GM13977 (cell line): ENCODE measurements at places on chromosomes 1 and 21.
A peak's percentile ranks its signal among the peaks of the same experiment; 100 is the strongest.

- DNase-seq = no peak
Measured at GRCh38 chr1:72780212-72780611, 497.9 kb upstream of the NEGR1 start.

GRCh38 chr1:90719330-90720144, 2.4 kb upstream of the BARHL2 start:
- DNase-seq = peak; percentile 36

DNA sequence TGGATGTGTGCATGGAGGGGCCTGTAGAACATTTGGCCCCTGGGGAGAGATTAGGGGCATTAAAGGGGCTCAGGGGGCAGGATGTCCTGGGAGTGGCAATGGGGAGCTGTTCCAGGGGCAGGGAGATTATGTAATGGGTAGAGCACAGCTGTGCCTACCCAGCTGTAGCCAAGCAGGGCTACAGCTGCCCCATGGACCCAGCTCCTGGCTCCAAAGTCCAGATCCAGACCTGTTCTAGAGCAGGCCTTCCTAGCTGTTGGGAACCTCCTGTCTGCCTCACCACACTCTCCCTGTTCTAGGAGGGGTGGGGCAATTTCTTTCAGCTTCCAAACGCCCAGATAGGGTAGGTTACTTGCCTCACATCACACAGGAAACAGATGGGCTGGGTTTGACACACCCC, 5.6 kb downstream of the RPS6KA1 start:
- DNase-seq = no peak

DNA sequence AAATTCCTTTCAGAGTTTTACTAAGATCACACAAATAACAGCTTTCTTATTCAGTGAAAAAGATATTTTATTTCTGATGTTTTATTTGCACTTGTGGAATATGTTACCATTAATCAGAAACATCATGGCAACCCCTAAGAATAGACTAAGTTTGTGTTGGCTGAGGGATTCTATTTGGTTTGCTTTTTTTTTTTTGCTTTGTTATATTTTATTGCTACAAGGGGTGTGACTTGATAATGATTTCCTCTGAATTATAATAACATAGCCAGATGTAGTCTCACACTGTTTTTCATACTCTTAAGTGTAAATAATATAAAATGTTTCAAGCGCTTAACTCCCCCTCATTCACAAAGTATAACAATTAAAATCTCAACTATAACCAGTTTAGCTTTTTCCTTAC, 20.0 kb downstream of the GLRX2 start:
- DNase-seq = no peak

- no peak for DNase-seq
Measured at GRCh38 chr1:50279622-50280330, 143.5 kb downstream of the DMRTA2 start.

DNA sequence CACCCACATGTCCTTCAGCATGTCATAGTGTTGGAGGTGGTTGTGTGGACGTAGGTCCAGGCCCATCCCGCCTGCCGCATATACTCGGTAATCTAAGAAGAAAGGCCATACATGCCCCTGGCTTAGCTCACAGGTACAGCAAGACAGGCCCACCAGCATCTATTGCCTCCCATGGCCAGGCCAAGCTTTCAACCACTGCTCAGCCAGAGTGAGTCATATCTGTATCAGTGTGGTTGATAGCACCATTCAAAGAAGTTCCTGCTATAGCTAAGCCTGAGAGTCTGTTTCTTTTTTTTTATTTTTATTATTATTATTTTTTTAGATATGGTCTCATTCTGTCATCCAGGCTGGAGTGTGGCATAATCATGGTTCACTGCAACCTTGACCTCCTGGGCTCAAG, 17.0 kb downstream of the KLHDC8A start:
- peak; percentile 73 for DNase-seq

- no peak for DNase-seq
Measured at GRCh38 chr21:45135122-45135521, 60.7 kb downstream of the ADARB1 start.

- DNase-seq = no peak
Measured at GRCh38 chr1:195948123-195948895, 659.9 kb downstream of the KCNT2 start.

GRCh38 chr21:31326522-31327242, 17.4 kb downstream of the TIAM1 start:
- peak; percentile 42 for DNase-seq

- no peak for DNase-seq
Measured at GRCh38 chr1:29921741-29922140, 685.4 kb downstream of the PTPRU start.

DNA sequence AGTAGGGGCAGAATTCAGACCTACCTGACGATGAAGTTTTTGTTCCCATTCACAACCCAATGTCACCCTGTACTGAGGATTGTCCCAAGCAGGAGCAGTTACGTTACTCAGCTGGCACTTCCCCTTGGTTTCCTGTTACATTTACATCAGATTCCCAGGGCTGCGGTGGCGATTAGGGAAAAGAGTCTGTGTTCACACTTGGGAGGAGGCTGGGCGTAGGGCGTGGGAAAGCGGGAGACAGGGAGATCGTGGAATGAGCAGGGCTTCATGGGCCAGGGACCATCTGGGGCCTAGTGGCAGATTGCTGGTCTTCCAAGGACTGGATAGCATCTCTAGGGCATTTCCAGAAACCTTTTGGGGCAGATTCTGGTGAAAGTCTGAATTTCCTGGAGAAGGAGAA, 39.0 kb downstream of the TBX19 start:
- no peak for DNase-seq

DNA sequence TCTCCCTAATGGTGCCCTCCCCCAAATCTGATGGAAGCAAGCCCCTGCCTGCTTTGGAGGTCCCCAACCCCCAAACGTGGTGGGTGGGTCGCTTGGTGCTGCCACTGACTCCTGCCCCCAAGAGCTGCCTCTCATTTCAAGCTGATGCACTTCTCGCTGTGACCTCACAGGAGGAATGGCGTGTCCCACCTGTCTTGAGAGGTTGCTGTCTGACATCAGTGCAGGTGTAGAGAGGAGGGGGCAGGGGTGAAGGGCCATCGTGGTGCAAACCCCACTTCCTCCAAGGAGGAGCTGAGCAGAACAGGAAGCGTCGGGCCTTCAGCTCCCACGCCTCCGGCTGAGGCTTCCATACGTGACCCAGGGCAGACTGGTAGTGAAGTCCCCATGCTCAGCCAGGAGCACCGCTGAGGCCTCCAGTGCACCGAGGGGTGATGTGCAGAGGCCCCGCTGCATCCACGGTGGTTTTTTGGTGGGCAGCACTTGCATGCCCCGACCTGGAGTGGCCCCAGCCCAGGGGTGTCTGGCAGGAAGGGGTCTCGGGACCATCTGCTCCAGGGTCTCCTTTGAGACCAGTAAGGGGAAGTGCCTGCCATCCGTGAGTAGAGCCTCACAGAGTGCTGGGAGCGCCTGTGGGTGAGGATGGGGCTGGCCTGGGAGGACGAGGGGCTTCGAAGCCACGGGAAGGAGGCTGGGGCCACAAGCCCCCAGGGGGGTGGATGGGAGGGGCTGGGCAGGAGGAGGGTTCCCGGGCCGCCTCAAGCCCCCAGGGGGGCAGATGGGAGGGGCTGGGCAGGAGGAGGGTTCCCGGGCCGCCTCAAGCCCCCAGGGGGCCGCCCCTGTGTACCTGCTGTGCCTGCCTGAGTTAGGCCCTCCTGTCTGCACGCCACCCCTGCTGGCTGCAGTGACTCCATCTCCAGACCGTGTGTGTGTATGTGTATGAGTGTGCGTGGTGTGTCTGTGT, 39.8 kb downstream of the WDR4 start:
- DNase-seq = no peak
